ENCODE measurements at places on chromosomes 1 and 21.

GRCh38 chr1:14786109-14786675 is 187.7 kb downstream of the KAZN start:
- DNase-seq = no peak

DNA sequence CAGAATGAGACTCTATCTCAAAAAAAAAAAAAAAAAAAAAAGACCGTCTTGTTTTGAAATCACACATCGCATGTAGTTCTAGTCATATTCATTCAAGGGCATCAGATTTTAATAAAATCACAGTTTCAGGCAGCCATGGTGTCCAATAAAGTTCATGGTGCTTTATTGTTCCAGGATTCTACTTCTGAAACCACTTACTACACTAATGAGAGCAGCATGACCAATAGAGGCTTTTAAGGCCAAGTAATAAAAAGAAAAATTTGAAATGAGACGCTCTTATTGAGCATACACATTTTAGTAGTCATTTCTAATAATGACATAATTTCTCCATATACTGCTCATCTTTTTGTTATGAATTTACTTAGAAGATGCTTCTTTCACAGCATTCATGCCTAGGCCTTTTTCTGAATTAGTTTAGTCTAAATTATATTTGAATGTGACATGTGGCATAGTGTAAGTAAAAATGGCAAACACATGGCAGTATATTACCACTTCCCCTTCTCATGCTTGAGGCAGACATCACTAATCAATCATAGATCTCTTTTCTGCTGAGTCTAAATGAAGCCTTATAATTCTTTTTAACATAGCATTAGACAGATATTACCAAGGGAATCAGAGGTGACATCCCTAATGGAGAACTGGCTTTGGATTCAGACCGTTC is 18.5 kb downstream of the NTMT2 start:
- no peak for DNase-seq

- DNase-seq = no peak
Measured at GRCh38 chr1:109181085-109181806, 32.5 kb upstream of the SARS1 start.

- no peak for DNase-seq
Measured at GRCh38 chr1:53693773-53694717, 44.9 kb downstream of the GLIS1 start.

DNA sequence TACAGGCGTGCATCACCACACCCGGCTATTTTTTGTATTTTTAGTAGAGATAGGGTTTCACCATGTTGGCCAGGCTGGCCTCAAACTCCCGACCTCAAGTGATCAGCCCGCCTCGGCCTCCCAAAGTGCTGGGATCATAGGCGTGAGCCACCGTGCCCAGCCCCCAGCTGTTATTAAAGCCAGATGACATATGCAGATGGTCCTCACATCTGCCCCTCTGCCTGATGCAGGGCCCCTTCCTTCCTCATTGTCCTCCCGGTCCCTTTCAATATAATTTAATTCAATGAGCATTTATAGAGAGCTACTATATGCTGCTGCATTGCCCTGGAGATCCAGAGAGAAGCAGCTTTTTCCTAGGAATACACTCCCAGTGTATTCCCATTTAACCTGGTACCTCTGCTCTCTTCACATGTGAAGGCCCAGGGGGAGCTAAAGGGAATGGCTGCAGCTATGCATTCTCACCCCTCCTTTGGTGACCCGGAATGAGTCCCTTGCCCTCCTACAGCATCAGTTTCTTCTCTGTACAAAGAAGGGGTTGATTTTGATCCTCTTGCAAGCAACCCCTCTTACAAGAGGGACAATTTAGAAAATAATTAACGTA is 55.6 kb downstream of the L1TD1 start:
- DNase-seq = no peak

- DNase-seq = no peak
Measured at GRCh38 chr1:215636258-215636965, 69.3 kb downstream of the KCTD3 start.

GRCh38 chr1:225777058-225777582 is 506 bp upstream of the SRP9 start:
- DNase-seq = no peak

- no peak for DNase-seq
Measured at GRCh38 chr1:8055973-8056372, 29.9 kb upstream of the ERRFI1 start.

All from stimulated activated naive B cell treated with anti-CD40 and anti-IgM and Interleukin-4, amounts not matched to agents 10 μg/mL and 1 μg/mL and 100 μg/mL, for 72 hours (primary cell).